ENCODE measurements at places on chromosomes 11 and 22.
A peak's percentile ranks its signal among the peaks of the same experiment; 100 is the strongest.

- DNase-seq, result peak; percentile 7
Observed at GRCh38 chr11:108620958-108621772, 27.6 kb upstream of the EXPH5 start.

DNA sequence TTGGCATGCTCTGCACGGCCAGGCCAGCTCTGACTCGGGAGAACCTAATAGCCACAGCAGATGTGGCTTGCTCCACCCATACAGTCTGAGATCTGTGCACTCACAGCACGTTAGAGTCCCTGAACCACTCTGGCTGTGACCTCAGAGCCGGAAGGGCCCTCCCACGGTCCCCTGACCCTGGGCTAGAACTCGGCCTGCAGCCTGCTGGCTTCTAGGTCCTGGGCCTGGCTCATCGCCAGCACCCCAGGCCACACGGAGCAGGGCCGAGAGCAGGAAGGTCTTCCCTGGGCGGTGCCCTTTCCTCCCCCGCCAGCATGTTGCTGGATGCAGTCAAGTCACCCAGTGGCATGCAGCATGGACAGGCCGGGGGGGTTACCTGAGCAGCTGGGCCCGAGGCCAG lies 35.3 kb upstream of the TTLL12 start:
- DNase-seq, result no peak

GRCh38 chr22:31773416-31773815 lies 19.6 kb downstream of the DEPDC5 start:
- DNase-seq, result no peak

DNA sequence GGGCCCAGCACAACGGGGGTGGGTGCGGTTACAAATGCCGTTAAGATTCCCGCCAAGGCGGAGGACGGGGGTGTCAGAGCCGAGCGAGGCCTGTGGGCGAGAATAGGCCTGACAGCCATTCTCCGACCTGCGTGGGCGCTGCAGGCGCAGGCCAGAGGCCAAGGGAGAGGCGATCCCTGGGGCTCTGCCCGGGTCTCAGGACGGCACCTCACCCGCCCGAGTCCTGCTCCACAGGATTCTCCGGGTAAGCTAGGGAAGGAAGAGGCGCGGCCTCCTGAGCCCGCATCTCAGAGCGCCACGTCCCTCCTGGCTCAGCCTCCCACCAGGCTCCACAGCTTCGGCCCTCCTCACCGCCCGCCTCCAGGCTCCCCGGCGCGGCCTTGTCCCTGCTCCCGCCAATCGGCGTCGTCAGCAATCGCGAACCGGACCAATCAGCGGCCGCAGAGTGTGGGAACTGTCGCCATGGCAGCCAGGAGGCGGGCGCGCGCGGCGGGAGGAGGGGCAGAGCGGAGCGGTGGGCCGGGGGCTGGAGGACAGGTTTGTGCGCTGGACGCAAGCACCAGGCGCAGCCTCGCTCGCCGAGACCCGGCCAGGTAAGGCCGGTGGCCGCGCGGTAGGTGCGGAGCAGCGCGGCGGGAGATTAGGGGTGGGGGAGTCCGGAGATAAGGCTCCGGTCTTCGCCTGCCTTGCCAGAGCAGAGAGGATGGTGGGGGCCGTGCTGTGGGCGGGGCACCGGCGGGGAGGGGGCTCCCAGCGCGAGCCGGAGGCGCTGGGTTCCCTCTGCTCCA lies at the start of gene NUCB2:
TSS of gene NUCB2 (plus strand) at position 504 of the 788 bp plus-strand sequence. CDS start 18,585 bp downstream, outside the sequence.
- DNase-seq, result peak; percentile 95

- DNase-seq, result no peak
Observed at GRCh38 chr11:98559961-98560360, 460.8 kb upstream of the CNTN5 start.

GRCh38 chr11:122107566-122107965 lies 8.4 kb downstream of the BLID start:
- DNase-seq, result no peak

GRCh38 chr11:8967184-8967583 lies 2.9 kb upstream of the TMEM9B start:
- no peak for DNase-seq

GRCh38 chr11:121589946-121590537 lies 137.3 kb upstream of the SORL1-AS1 start:
- DNase-seq, result no peak

DNA sequence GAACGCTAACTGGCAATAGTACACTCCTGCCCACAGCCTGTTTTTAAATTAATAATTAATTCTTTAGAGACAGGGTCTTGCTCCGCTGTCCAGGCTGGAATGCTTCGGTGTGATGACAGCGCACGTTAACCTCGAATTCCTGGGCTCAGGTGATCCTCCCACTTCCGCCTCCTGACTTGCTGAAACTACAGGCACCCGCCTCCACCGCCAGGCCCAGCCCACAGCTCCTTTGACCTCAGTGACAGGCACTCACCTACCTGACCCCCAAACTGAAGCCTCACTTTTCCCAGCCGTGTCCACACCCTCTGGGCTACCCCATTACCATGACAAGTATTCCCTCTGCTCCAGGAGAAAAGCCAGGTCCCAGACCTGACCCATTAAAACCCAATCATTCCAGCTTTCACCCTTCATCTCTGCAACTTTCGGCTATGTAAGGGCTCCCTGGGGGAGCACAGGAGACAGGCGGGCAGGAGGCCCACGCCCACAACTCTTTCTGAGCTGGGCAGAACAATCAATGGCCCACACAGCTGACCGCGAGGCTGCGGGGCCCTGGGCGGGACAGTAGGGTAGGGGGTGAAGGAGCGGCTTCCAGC lies 730 bp downstream of the LMNTD2 start:
- DNase-seq, result no peak

- DNase-seq, result no peak
Observed at GRCh38 chr22:50633086-50633485, 5.1 kb upstream of the ARSA start.

- DNase-seq, result no peak
Observed at GRCh38 chr11:110086892-110087309, 6.3 kb upstream of the ZC3H12C start.

DNA sequence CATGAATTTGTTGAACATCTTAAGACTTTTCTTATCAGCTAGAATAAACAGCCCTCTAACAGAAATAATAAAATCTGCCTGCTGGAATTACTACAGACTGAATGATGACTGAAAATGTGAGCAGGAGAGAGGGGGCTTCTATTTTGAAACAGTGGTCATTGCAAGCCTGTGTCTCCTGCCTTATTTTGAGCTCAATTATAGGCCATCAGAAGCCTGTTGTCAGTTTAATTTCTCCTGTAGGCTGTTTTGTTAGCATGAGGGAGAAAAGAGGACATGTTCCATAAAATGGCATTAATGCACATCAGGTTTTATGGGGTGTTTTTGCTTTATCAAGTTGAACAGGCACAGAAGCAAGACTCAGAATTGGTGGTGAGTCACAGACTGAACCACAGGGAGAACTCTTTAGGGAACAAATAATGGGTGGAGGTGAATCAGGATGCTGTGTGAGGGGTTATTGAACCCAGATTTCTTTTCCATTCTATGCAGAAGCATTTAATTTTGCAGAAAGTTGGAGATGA lies 129.1 kb downstream of the PARVA start:
- peak; percentile 49 for DNase-seq

GRCh38 chr22:26894766-26895485 lies 237.5 kb downstream of the MIAT start:
- peak; percentile 95 for DNase-seq

DNA sequence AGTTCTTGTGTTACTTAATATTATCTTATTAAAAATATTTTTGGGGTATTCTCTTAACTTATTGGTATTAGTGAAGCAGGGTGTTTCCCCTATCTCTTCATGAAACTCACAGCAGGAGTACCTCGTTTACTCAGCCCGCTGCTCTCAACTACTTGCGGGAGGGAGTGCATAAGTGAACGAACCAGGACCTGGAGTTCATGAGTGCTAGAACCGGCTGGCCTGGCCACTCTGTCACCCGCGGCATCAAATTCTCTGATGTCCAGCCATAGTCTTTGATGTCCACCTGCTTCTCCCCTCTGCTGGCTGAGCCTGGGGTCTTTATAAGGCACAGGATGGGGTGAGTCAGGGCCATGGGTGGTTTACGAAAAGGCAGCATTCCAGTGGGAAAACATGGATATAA lies 216.7 kb upstream of the ANO5 start:
- DNase-seq, result no peak

- DNase-seq, result no peak
Observed at GRCh38 chr22:25869771-25870170, 127.8 kb downstream of the MYO18B start.

GRCh38 chr22:17576470-17576869 lies 13.2 kb downstream of the SLC25A18 start:
- DNase-seq, result peak; percentile 96

- DNase-seq, result peak; percentile 70
Observed at GRCh38 chr11:65884716-65885092, 3.6 kb downstream of the FIBP start.

GRCh38 chr11:35664977-35665441 lies 2.4 kb downstream of the TRIM44 start:
- DNase-seq, result peak; percentile 23

DNA sequence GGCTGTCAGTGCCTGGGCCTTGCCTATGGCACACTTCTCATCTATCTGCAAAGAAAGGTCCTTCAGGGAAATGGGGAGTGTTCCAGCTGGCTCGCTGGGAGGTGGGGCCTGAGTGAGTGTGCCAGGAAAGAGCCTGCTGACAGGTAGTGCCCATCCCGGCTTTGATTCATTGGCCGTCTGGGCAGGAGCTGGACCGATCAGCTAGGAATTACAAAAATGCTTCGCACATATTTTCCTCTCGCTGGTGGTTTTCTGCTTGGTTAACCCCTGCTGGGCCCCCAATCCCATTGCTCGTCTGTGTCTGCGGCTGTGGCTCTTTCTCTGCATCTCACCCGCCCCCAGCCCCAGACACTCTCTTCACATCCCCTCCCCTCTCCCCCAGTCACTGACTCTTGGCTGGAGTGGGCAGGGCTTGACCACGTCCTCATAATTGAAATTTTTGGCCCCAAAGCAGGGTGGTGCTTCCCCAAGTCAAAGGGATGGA lies 10.8 kb downstream of the LIF start:
- peak; percentile 93 for DNase-seq

DNA sequence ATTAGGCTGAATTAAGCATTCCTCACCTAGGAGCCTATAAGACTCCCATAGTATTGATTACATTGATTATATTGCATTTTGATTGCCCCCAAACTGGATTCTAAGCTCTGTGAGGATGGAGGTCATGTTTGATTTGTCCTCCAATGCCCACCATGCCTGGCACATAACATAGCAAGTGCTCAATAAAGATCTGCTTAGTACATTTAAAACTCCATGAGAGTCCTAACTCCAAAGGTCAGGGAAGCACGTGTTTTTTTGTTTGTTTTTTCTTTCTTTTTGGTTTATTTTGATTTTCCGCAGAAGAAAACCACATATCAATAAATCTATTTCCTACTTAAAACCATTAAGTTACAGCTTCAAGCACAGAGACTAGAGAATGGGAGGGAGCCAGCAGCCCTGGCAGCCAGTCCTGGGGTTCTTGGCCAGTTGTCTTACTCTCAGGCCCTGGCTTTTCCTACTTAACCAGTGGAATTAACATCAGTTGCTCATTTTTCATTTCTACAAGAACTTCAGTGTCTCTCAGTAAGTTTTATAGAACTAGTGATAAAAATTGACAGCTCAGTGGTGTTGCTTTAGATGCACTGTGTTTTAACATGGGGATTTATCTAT lies 429.9 kb upstream of the CCDC90B start:
- DNase-seq, result no peak

DNA sequence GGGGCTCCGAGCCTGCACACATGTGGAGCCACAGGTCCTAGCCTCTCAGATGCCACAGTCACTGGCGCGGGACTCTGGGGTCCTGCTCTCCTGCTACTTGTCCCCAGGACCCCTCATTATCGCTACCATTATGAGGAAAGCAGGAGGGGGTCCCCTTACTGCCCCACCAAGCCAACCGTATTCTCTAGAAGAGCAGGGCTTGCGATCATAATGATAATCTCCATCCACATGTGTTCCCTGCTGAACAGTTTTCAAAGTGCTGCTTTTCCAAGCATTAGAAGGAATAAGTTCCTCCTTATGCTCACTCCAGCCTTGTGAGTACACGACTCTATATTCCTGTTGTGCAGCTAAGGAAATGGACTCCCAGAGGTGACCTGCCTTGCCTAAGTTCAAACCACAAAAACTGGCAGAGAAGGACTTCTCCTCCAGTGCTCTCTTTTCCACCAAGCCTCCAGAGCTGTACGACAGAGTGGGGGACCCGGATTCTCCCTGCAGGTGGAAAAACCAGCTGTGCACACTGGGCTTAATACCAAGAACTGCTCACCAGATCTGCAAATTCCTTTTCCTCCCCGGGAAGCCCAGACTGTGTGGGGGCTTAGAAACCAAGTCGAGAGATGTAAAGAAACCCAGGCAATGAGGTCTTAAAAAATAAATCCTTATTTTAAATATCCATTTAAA lies 92.8 kb upstream of the DRD2 start:
- DNase-seq, result no peak

GRCh38 chr11:102368472-102368871 lies 21.5 kb downstream of the BIRC2 start:
- DNase-seq, result no peak

DNA sequence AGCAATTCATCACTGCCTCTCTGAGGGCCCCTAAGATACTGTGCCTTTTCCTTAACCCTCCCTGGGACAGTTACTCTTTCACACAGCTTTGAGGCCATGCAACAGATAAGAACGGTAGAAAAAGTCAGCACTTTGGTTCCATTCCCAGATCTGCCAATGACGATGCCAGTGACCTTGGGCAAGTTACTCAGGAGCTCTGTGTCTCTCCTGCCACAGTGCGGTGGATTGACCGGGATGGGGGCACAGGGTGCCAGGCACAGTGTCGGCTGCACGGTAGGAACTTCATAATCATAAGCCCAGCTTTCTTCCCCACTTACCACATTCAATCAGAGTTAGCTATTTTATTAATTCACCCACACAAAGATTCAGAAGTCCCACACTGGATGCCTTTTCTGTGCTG lies 1041.8 kb downstream of the TBC1D22A start:
- no peak for DNase-seq

GRCh38 chr11:12793065-12793464 lies 118.8 kb downstream of the TEAD1 start:
- no peak for DNase-seq

DNA sequence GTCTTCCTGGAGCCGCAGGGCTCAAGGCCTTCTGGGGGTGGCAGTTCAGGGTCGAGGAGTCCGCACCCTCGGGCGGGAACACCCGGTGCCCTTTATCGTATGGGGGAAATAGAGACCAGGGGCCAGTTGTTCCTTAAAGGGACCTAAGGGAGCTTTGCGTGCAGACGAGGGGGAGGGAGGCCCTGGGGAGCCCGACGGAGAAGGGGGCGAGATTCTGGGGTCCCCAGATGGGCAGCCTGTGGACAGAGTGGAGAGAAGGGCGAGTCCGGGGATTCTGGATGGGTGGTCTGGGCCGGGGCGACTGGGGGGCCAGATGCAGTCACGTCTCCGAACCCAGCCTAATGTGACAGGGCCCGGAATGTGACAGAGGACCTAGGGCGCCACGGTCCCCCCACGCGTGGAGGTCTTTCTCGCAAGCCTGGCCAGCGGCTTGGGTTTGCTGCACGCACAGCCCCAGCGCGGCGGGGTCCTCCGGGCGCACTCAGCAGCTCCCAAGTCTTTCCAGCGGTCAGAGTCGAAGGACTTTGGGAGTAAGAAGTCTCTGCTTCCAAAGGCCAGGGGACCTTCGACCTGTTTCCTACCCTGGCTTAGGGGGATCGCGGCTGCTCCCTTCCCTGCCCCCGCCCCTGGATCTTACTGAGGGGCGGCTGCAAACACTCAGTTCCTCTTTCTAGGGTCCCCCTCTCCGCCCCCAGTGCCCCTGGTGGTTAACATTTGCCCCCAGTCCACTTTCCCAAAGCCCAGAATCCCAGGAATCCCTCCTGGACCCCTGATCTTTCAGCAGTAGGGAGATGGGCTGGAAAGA lies 547 bp downstream of the TUBA8 start:
- no peak for DNase-seq

Measured in astrocyte of the spinal cord (primary cell).